ENCODE measurements at places on chromosomes 6 and 20. TPM values are rescaled to one million over a fixed set of nuclear protein-coding genes. Genes with fewer than 3 reads are reported as not detected.

DNA sequence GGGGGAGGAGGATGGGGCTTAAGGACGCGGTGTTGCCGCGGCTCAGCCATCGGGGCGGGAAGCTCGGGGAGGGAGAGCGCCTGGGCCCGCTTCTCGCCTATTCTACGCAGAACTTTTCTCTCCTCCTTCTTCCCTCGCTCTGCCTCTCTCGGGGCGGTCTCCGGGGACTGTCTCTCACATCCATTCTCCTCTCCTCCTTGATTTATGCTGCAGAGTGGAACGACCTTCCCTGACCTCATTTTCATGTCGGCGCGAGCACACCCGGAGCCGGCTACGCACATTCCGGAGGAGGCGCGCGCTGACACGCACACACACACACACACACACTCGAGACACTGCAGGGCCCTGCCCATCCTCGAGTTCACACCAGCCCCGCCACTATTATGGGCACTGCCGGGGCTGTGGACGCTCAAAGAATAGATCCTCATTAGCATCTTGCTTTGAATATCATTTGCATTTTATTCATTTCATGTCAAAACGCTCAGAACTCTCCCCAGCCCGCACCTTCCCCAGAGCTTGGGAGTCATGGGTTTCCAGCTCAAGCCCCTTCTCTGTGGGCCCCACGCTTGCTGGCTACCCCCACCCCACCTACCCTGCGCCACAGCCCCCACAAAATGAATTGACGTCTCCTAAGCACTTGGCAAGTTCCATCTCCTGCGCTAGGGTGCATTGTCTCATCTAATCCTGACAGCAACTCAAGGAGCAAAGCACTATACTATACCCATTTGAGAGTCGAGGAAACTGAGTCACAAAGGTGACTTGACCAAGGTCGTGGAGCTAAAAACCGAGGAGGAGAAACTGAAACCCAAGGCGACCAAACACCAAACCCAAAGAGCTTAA lies 36.8 kb downstream of the NCR2 start:
- H3K27me3 ChIP-seq = 0 out of 2 replicates have a peak, but pooled peaks cover 3% of the 10 kb centered on the region
- H3K27ac ChIP-seq = no peak overlapping the region
- DNase-seq = no peak
- H3K36me3 ChIP-seq = no peaks in the 10 kb centered on the region
- no peak overlapping the region for H3K4me3 ChIP-seq

DNA sequence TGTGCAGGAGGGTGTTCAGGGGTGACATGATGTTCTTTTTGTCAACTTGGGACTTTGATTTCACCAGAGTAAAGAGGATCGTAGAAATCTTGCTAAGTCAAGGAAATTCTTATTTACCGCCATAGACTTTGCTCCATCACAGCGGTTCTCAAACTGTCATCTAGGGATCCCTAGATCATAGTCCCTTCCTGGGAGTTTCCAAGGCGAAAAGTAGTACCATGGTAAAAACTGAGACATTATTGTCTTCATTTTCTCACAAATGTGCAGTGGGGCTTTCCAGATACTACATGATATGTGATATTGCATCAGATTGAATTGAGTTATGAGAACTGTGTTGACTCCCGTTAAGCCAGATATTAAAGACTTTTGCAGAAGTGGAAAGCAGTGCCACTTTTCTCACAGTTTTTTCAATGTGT lies 79.7 kb downstream of the JARID2 start:
- peaks cover 48% of the 10 kb centered on the region for H3K4me1 ChIP-seq
- DNase-seq = no peak
- no peak overlapping the region for H3K4me3 ChIP-seq
- no peaks in the 10 kb centered on the region for H3K36me3 ChIP-seq
- H3K27ac ChIP-seq = no peak overlapping the region
- H3K27me3 ChIP-seq = no peaks in the 10 kb centered on the region

DNA sequence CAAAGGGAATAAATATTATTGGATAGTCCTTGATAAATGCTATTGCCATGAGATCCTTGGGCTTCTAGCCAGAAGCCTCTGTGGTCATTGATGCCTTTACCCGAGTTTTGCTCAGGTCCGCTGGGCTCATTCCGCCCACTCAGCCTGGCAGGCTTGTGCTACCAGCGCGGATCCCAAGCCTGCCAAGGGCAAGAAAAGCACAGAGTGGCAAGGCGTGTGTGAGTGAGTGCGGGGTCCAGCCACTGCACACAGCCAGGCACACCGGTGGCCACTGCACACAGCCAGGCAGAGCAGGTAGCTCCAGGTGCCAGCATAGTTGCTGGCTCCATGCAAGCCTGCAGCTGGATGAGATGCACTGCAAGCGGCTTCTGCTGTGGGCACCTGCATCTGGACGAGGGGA lies 38.7 kb downstream of the STK38 start:
- 0 out of 2 replicates have a peak, but pooled peaks cover 5% of the 10 kb centered on the region for H3K4me1 ChIP-seq
- H3K4me3 ChIP-seq = no peak overlapping the region
- no peak overlapping the region for H3K27ac ChIP-seq

GRCh38 chr20:62239278-62239879 lies 1.1 kb downstream of the OSBPL2 start:
- DNase-seq = no peak
- H3K4me3 ChIP-seq = peak overlapping the region; percentile 80
- no peaks in the 10 kb centered on the region for H3K27me3 ChIP-seq
- peaks cover 24% of the 10 kb centered on the region for H3K4me1 ChIP-seq
- peak overlapping the region; percentile 46 for H3K27ac ChIP-seq

DNA sequence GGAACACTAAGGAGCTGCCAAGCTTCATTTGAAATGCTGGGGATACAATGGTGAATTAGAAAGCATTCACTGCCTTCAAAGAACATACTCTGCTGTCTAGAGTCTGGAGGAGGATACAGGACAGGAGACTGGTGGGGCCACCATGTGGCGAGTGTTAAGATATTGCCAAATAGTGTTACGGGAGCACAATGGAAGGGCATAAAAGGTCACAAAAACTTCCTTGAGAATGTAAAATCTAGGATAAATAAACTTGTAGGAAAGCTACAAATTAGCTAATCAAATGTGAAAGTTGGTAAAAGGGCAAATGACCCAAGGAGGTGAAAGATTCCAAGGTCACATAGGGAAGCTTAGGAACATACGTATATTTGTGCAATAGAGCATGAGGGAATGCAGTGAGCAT lies 271.7 kb downstream of the RFPL4B start:
- no peaks in the 10 kb centered on the region for H3K4me1 ChIP-seq
- H3K36me3 ChIP-seq = no peaks in the 10 kb centered on the region
- peak; percentile 21 for DNase-seq
- no peak overlapping the region for H3K27ac ChIP-seq
- H3K4me3 ChIP-seq = no peak overlapping the region

GRCh38 chr20:24627291-24627690 lies 157.9 kb downstream of the SYNDIG1 start:
- no peak overlapping the region for H3K27ac ChIP-seq
- H3K36me3 ChIP-seq = no peaks in the 10 kb centered on the region
- DNase-seq = no peak
- H3K4me1 ChIP-seq = no peaks in the 10 kb centered on the region

GRCh38 chr20:23127506-23128279 lies 41.6 kb upstream of the CD93 start:
- no peak overlapping the region for H3K4me3 ChIP-seq
- H3K36me3 ChIP-seq = no peaks in the 10 kb centered on the region
- no peaks in the 10 kb centered on the region for H3K27me3 ChIP-seq
- no peaks in the 10 kb centered on the region for H3K4me1 ChIP-seq

Gene GGT7
- 9.4 TPM for total RNA-seq

DNA sequence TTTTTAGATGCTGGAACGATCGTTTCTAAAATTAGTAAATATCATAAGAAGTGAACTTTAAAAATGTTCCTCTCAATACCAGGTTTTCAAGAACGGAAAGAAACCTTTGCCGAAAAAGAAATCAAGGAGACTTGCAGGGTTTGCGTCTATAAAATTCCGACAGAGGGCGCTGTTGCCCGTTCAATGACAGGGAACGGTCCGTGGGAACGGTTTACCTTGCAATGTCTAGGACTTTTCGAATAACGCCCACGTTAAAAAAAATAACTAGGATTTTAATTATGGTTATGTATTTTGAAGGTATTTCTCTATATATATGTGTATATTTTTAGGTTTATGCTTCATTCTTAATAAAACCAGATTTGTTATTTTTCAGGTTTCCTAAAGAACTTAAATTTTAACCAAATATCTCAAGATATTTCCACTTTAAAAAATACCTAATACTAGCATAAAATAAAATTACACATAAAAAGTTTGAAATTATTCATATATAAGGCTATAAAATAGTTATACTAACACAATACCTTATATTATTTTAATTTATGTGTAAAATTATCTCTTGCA lies 2.5 kb upstream of the TFAP2B start:
- H3K4me3 ChIP-seq = no peak overlapping the region
- DNase-seq = peak; percentile 34
- no peak overlapping the region for H3K27ac ChIP-seq
- H3K4me1 ChIP-seq = no peaks in the 10 kb centered on the region
- no peaks in the 10 kb centered on the region for H3K27me3 ChIP-seq

Gene ACTR5
- total RNA-seq = 22.0 TPM

Gene SPATA25
- 0.42 TPM for total RNA-seq

Gene ELOVL4
- not detected for total RNA-seq

- no peak overlapping the region for H3K4me3 ChIP-seq
- DNase-seq = no peak
- no peaks in the 10 kb centered on the region for H3K36me3 ChIP-seq
- H3K27ac ChIP-seq = no peak overlapping the region
- H3K27me3 ChIP-seq = no peaks in the 10 kb centered on the region
- H3K4me1 ChIP-seq = no peaks in the 10 kb centered on the region
Observed at GRCh38 chr6:63643862-63644261, 8.3 kb downstream of the PHF3 start.

DNA sequence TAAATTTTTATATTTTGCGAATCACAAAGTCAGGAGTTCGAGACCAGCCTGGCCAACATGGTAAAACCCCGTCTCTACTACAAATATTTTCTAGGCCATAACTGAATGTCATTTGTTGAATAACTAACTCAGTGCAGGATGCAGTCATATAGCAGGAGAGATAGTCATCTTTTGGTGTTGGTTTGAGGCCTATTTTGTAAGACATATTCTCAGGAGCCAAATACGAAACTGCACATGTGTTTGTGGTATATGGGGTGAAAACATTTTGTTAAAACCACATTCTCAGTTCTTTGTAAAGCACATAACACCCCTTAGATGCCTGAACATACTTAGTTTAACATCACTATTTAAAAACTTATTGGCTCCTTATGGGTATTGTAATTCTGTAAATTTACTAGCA lies 4.7 kb upstream of the ENPP5 start:
- H3K4me1 ChIP-seq = no peaks in the 10 kb centered on the region
- DNase-seq = no peak
- no peaks in the 10 kb centered on the region for H3K36me3 ChIP-seq

DNA sequence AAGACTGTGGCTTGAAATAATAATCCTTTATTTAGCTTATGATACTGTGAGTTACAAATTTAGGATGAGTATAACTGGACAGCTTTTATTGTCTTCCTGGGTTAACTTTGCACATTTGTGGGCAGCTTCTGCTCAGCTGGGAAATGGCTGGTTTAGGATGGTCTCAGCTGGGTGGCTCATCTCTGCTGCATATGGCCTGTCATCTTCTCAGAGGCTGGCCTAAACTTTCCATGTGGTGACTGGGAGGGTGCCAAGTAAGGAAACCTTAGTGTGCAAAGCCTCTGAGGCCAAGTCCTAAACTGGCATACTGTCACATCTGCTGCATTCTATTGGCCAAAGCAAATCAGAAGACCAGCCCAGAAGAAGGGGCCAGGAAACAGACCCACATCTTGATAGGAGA lies 40.2 kb downstream of the BTBD3 start:
- DNase-seq = no peak
- H3K4me3 ChIP-seq = no peak overlapping the region
- H3K4me1 ChIP-seq = no peaks in the 10 kb centered on the region
- no peaks in the 10 kb centered on the region for H3K36me3 ChIP-seq

Gene TREM2
- total RNA-seq = not detected

GRCh38 chr6:6494677-6495076 lies 93.8 kb upstream of the LY86 start:
- DNase-seq = peak; percentile 49
- H3K4me3 ChIP-seq = no peak overlapping the region
- no peaks in the 10 kb centered on the region for H3K36me3 ChIP-seq

GRCh38 chr20:63955281-63955826 lies 862 bp downstream of the UCKL1 start:
- DNase-seq = no peak
- no peaks in the 10 kb centered on the region for H3K36me3 ChIP-seq
- H3K4me1 ChIP-seq = peaks cover 60% of the 10 kb centered on the region

- H3K4me3 ChIP-seq = no peak overlapping the region
- peaks cover 15% of the 10 kb centered on the region for H3K4me1 ChIP-seq
- DNase-seq = no peak
- no peaks in the 10 kb centered on the region for H3K27me3 ChIP-seq
- H3K36me3 ChIP-seq = no peaks in the 10 kb centered on the region
Observed at GRCh38 chr6:90160013-90160412, 136.6 kb downstream of the BACH2 start.

DNA sequence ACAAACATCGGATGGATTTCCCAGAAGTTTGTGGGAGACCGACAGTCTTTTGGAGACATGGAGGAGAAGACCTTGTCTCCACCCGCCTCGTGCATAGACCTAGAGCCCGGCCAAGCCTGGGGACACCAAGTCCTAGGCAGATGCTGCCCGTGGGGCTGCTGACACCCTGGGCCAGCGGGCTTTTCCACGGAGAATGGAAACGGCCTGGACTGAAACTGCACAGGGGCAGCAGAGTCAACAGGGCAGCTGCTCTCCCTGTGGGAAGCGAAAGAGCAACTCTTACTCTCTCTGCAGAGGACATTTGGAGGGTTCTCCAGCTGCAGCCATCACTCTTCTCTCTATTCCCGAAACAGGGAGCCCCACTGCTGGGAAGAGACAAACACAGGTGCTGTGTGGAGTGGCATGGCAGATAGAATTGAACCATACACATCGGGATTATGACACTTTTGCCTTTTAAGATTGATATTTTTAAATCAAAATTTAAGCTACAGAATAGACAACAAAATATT lies 401.2 kb downstream of the THBS2 start:
- no peaks in the 10 kb centered on the region for H3K27me3 ChIP-seq
- DNase-seq = no peak
- H3K4me1 ChIP-seq = no peaks in the 10 kb centered on the region
- no peak overlapping the region for H3K27ac ChIP-seq
- H3K4me3 ChIP-seq = no peak overlapping the region

Gene OPRL1
- 1.6 TPM for total RNA-seq

- H3K36me3 ChIP-seq = no peaks in the 10 kb centered on the region
- no peaks in the 10 kb centered on the region for H3K27me3 ChIP-seq
- peaks cover 4% of the 10 kb centered on the region for H3K4me1 ChIP-seq
- DNase-seq = no peak
- H3K4me3 ChIP-seq = peak overlapping the region; percentile 72
Observed at GRCh38 chr6:79076160-79076559, 1.9 kb downstream of the PHIP start.

Gene LRP11
- total RNA-seq = 27.8 TPM
